ENCODE measurements at places on chromosomes 7 and 10. TPM values are rescaled to one million over a fixed set of nuclear protein-coding genes. Genes with fewer than 3 reads are reported as not detected.

The RNF148 gene
- 0.41 TPM for total RNA-seq

The SEMA3A gene
- 33.0 TPM for total RNA-seq

The RNF32 gene
- total RNA-seq: 1.2 TPM

The TUBGCP2 gene
- total RNA-seq: 44.8 TPM

The PLXDC2 gene
- total RNA-seq: 10.6 TPM

The AMPH gene
- 31.0 TPM for total RNA-seq

The FAM25C gene
- not detected for total RNA-seq

The LEP gene
- not detected for total RNA-seq

The PDE6C gene
- total RNA-seq: not detected

The CDK5 gene
- total RNA-seq: 47.7 TPM

The ZPBP gene
- 0.41 TPM for total RNA-seq

The C10orf67 gene
- 0.41 TPM for total RNA-seq

The NACAD gene
- total RNA-seq: 4.9 TPM

DNA sequence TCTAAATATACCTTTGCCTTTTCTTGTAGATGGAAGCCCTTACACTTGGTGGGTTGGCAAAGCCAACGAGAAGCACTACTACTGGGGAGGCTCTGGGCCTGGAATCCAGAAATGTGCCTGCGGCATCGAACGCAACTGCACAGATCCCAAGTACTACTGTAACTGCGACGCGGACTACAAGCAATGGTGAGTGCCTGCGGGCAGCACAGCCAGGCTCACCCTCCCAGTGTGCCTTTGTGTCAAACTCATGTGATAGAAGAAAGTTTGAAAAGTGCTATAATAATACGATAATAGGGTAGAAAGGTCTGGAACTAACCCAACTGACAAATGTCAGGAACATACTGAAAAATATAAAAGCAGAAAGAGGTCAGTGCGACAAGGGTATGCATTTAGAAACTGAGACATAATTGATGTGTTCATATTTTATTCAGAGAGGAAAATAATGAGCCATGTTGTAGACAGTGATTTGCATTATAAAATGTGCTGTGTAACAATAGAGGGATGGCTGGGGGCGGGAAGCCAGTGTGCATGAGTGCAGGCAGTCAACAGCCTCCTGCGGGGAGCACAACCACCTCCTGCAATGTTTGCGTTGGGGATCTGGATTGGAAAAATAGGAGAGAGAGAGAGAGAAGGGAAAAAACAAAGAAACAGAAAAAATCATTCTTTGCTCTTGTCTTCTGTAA lies 686.9 kb upstream of the C7orf33 start:
- no peak for DNase-seq

DNA sequence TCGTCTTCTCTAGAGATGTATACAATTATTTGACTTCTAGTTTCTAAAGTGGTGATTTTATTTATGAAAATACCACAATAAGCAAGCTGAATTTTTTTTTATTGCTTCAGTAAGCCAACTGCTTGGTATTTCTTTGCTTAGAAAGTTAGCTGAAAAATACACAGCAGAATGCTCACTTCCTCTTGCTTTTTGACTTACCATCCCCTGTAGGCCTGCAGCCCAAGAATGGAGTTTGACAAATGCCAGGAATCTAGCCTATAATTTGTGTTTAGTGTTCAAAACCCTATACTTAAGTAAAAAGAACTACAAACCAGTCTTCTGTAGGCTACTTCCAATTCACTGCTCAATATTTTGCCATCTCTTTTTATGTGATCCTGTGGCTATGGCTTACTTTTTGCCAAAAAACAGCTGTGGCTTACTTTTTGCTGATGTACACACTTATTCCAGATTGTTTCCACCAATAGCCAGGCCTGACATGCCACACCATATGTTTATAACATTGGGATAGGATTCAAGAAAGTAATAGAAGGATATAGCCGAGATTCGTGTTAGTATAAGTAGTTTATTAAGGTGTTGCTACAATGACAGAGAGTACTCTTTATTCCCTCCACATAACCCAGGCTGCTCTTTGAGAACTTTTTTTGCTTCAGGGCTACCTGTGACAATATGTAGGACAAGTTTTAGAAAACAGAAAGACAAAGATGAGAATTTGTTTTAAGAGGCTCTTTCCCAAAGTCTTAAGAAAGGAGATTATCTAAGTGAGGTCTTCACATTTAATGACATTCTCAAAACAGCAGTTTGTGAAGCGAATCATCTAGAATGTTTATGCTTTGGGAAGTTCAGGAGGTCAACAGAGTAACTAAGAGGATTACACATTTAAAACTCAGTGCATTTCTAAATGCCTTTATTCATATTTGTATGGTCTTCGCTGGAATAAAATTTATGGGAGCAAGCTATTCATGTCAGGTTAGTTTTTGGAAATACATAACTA lies 263.9 kb upstream of the FZD1 start:
- DNase-seq: no peak

GRCh38 chr10:72242675-72243074 lies 26.6 kb upstream of the ASCC1 start:
- DNase-seq: no peak

- DNase-seq: peak; percentile 12
Observed at GRCh38 chr7:33050535-33051318, 11.8 kb downstream of the NT5C3A start.

GRCh38 chr7:33743594-33743993 lies 161.7 kb upstream of the BMPER start:
- no peak for DNase-seq

- DNase-seq: no peak
Observed at GRCh38 chr7:101386558-101387231, 24.0 kb downstream of the COL26A1 start.

DNA sequence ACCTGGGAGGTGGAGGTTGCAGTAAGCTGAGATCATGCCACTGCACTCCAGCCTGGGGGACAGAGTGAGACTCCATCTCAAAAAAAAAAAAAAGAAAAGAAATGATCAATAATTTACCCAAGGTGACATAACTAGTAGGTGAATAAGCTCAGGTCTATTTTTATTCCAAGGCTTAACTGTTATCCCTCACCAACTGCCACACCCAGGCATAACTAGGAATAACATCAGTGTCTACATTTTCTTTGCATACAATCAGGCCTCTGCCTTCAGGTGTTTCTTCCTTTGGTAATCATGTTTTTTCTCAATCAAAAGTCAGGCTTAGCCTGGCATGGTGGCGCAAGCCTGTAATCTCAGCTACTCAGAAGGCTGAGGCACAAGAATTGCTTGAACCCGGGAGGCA lies 26.6 kb downstream of the CPEB3 start:
- no peak for DNase-seq

DNA sequence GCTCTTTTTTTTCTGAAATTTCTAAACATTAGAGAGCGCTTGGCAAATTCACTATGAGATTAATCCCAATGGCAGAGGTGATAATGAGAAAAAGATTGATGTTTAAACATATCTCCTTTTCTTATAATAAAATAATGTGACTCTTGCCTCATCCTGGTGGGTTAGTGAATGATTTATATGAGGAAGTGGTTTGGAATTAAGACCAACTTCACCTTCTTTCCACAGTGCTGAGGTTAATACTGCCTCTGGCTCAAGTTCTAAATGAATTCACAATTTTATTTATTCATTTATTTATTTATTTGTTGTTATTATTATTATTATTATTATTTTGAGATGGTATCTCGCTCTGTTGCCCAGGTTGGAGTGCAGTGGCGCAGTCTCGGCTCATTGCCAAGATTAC lies 40.5 kb upstream of the ADO start:
- DNase-seq: no peak

DNA sequence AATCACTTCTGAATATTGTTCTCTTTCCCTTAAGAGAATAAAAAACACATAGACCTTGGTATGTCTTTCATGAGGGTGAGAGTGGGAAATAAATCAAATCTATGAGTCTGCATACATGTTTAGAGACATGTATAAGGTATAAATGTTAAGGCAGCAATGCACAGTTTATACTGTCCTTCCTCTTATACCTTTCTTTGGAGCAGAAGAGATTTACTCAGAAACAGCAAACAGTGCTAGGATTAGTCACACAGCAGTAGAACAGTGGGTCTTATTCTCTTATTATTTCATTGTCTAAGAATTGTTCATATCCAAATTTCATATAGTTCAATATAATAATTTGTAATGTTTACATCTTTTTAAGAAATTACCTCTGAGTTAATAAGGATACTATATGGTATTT lies 126.7 kb upstream of the TMEM196 start:
- no peak for DNase-seq

- no peak for DNase-seq
Observed at GRCh38 chr10:31949266-31949665, 20.6 kb upstream of the ARHGAP12 start.

GRCh38 chr10:42954766-42955492 lies 121.9 kb upstream of the RET start:
- DNase-seq: no peak

DNA sequence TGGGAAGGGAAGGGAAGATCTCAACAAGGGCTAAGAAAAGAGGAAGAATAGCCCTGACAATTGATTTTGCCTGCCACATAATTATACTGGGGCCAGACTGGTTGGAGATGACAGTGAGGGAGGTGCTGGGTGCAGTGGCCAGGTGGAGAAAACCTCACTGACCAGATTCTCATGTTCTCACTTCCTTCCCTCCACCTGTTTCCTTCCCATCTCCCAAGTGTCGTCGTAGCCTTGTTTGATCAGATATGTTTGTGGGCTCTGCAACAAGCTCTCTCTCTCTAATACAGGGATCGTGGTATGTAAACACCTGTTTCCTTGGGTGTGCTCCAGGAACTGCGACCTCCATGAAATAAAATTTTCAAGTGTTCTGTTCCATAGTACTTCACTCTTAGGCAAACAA lies 60.2 kb downstream of the VCL start:
- no peak for DNase-seq

DNA sequence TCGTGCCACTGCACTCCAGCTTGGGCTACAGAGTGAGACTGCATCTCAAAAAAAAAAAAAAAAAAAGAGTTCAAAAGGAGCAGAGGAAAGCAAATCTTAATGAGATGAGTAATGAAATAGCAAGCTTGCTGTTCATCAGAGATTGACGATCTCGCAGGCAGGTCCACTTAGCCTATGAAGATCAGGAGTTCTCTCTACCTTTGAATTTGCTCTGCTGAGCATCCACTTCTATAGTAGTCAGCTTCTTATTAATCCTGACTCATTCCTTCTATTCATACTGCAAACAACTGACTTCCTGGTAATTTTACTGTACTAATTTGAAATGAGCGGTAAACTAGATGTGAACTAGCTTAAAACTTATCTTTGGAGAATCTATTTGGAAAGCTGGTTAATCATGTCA lies 1014.6 kb downstream of the GATA3 start:
- no peak for DNase-seq

GRCh38 chr10:69492091-69492745 lies 41.0 kb downstream of the TSPAN15 start:
- DNase-seq: no peak

- peak; percentile 15 for DNase-seq
Observed at GRCh38 chr7:67470256-67470751, 473.7 kb downstream of the TYW1 start.

DNA sequence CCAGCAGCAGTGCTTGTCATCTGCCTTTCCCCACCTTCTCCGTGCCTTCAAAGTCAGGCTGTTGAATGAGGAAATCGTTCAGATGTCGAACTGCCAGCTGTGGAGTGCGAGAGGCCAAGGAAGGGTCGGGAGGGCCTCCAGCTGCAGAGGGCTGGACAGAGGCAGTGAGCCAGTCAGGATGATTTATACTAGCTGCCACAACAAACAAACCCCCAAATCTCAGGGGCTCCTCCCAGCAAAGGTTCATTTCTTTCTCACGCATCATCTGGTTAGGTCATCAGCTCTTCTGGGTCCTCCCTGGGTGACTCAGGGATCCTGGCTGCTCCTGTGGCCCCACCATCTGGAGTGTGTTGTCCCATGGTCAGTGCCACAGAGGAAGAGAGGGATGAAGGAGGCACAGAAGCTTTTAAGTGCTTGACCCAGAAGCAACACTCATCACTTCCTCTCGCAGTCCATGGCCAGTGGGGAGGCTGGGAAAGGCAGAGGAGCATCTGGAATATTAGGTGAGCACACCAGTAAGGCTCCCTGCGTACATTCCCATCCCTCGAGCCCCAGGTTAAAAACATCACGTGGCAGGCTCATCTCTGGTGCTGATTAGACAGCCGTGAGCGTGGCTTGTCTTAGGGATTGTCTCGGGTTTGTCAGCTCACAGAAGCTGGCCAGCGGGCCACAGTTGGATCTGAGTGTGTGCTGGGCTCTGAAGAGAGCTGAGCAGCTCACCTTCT lies 140.7 kb downstream of the RGS10 start:
- no peak for DNase-seq

- no peak for DNase-seq
Observed at GRCh38 chr10:14836208-14836607, 1.6 kb downstream of the CDNF start.

- DNase-seq: no peak
Observed at GRCh38 chr10:20276127-20276979, 460.1 kb downstream of the PLXDC2 start.

DNA sequence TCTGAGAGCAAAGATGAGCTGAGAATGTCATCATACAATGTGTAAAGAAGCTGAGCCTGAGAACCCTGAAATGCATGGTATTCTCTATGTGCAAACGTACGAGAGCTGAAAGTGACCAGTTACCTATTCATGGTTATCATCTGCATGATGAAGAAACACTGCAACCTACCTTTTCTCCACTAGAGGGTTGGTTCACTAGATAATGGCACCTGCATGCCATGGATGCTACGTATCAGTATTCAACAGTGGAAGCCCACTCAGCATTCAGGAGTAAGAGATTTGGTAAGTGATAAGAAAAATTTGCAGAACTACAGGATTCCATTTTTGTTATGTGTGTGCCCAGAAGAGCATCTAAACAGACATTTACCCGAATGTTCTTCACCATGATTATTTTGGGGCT lies 145.4 kb downstream of the PTPRN2 start:
- no peak for DNase-seq

GRCh38 chr7:14023838-14024237 lies 34.4 kb upstream of the ETV1 start:
- DNase-seq: no peak

GRCh38 chr10:6167456-6167855 lies 35.3 kb upstream of the PFKFB3 start:
- no peak for DNase-seq

DNA sequence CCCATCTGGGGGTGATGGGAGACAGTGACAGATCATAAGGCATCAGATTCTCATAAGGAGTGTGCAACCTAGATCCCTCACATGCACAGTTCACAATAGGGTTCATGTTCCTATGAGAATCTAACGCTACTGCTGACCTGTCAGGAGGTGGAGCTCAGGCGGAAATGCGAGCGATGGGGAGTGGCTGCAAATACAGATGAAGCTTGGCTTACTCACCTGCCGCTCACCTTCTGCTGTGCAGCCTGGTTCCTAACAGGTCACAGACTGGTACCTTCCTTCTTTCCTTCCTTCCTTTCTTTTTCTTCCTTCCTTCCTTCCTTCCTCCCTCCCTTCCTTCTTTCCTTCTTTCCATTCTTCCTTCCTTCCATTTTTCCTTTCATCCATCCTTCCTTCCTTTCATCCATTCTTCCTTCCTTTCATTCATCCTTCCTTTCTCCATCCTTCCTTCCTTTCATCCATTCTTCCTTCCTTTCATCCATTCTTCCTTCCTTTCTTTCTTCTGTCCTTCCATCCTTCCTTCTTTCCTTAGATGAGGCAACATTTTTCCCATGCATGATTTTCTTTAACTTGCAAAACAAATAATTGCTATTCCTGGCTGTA lies 370.0 kb upstream of the AUTS2 start:
- no peak for DNase-seq

Data from frontal cortex (tissue), 4 donors.